ENCODE measurements at places on chromosomes 12 and 14.

- DNase-seq: no peak
These were observed 11.9 kb upstream of the TC2N start for GRCh38 chr14:91879196-91879595.

DNA sequence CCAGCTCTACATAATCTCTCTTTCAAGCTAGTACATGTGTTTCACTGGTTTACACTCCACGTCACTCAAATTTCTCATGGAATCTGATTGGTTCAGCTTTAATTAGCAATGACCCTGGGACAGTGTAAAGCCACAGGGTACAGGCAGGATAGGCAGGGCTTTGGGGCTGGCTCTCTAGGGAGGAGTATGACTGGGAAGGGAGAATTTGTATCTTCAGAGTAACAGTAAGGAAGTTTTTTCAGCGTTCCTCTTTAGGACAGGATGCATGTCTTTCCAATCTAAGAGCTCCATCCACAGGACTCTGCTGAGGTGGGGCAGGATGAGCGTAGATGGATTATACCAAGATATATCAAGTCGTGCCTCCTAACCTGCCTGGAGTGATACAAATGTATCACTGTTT, 112.0 kb upstream of the CLEC14A start:
- DNase-seq: no peak

DNA sequence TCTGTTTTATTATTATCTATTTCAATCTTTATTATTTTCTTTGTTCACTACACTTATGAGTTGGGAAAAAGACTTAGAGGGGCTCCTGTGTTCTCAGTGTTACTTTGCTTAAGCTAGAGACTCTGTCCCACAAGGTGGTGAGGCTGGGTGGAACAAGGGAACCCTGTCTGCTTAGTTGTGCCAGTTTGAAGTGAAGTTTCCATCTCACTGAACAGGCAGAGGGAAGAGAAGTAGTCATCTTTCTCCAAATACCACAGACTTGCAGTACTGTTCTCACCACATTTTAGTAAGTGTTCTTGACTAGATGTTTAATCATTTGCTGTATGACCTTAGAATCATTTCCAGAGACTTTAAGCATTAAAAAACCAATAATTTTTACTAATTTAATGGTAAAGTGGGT, 195.7 kb upstream of the NEDD1 start:
- no peak for DNase-seq

DNA sequence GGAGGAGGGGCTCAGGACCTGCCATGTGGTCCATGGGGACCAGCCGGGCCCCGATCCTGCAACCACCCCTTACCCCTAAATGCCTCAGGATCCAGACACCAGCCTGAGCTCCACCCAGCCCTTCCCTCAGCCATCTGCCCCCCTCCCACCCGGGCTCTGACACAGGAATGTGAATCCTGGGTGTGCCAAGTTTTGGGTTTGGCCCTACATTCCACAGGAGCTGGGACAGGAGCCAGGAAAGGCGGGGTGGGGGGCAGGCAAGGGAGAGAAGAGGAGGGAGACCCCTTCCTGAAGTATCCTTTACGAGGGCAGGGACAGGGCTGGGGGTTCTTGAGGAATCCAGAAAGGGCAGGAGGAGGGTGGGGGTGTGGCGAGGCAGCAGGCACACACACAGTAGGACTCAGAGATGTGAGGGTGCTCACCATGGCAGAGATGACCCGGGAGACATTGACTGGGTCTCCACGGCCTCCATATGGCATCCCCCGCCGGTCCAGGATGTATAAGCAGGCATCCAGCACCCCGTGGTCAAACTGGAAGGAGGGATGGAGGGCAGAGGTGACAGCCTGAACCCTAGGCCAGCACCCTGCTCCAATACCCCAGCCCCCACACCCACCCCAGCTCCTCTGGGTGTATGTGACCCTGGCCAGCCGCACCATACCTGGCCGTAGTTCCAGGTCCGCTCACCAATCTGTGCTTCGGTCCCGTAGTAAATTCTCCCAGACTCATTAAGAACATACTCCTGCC, 3.5 kb downstream of the TGM1 start:
- no peak for DNase-seq

- DNase-seq: no peak
These were observed 84.9 kb downstream of the MIA2 start for GRCh38 chr14:39318574-39318973.

- no peak for DNase-seq
These were observed 7.5 kb downstream of the SDS start for GRCh38 chr12:113396200-113396599.

- DNase-seq: no peak
These were observed 10.6 kb downstream of the SDS start for GRCh38 chr12:113392988-113393579.

DNA sequence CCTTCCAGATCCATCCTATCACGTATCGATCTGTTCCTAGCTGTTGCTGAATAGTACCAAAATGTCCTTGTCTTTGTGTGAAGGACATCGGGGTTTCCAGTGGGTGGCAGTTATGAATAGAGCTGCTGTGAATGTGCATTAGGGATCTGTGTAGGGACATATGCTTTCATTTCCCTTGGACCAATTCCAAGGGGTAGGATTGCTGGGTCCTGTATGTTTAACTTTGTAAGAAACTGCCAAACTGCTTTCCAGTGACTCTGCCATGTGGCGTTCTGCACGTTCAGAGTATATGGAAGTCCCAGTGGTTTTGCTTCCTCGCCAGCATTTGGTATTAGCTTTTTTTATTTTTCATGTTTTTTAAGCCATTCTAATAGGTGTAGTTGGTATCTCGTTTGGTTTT, 28.6 kb downstream of the PACS2 start:
- no peak for DNase-seq

- DNase-seq: no peak
These were observed 157.9 kb downstream of the PAWR start for GRCh38 chr12:79532907-79533288.

- no peak for DNase-seq
These were observed 64.9 kb downstream of the PRKCH start for GRCh38 chr14:61386173-61386772.

DNA sequence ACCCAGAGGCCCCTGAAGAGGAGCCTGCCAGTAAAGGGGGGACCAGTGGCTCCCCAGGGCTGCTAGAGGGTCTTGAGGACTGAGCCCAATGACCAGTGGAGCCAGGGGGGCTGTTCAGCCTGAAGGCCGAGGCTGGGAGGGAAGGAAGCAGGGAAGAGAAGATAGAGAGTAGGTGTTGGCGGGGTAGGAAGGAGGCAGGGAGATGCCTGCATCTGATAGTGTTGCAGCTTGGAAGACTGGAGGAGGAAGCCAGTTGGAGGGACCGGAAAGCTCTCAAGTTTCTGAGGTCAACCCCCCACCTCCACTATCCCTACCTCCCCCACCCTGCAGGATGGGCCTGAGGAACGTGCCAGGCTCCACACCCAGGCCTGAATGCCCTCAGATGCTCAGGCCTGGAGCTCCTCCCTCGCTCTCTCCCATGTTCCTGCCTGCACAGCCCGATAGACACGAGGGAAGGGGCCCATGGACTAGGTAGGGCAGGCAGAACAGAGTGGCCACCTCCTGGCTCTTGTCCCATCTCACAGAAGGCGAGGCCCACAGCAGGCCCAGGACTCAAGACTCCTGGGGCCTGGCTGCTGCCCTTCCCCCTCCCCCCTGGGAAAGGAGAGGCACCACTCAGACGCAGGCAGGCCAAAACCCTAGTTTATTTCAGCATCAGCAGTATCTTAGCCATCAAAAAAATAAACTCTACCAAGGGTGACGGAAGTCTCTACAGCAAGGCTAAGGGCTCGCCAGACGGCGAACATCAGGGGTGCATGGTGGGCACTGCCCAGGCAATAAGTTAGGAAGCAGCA, 3.4 kb downstream of the CKB start:
- no peak for DNase-seq
